Stimulated activated CD8-positive, alpha-beta memory T cell treated with anti-CD3 and anti-CD28 coated beads, Interleukin-4, amount 100 ng/mL, for 1 hour (primary cell): ENCODE measurements at places on chromosomes 2 and 18.
A peak's percentile ranks its signal among the peaks of the same experiment; 100 is the strongest.

DNA sequence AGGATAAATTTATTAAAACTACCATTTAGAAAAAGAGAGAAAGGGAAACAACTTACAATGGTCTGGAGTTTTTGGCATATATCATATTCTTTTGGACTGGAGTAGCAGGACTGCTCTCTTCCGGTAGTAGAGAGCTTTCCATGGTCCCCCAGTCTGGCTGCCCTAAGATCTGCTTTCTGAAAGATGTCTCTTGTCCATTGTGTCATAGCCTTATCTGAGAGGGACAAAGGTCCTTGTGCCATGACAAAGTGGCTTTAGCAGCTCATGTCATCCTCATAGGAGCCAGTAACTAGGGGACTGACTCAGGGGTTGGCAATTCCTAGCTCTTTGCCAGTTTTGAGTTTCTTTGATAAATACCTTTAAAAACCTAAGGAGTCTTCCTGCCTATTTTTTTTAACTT lies 505.5 kb upstream of the ZEB2 start:
- no peak for DNase-seq

GRCh38 chr18:53056064-53056463 lies 716.1 kb downstream of the DCC start:
- DNase-seq: no peak

DNA sequence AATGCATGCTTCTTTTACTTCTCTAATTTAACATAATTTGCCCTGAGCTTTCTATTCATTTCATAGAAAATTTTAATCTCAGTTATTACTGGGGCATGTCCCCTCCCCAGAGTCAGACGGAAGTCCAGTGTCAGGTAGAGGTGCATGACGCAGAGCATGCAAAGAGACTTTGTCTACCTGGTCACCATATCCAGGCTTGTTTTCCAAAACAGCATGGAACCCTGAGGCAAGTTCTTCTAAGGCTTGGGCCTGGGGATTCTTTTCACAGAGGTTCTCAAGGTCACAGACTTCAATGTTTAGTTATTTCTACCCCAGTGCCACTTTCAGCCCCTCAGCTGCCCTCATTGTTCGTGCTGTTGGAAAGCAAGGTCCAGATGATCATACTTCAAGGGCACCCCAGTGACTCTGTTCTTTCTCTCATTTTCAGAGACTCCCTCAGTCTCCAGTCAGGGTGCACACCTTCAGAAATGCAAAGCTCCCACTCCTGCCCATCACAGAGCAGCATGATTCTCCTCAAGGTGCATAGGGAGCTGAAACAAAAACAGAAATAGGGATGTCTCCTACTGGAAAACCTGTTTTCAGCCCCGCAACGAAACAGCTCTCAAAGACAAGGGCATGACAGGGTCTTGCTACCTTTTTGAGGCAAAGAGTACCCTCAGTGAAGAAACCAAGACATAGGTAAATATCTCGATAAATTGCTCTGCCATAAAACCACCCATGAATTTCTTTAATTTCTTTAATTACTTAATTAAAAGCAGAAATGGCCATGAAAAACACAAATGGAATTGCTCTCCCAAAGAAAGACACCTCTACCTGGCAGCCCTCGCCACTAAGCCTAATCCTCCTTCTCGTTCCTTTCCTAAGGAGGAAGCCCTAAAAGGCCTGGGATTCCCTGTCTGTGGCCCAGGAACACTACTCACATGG lies 9.5 kb upstream of the EVA1A start:
- no peak for DNase-seq

DNA sequence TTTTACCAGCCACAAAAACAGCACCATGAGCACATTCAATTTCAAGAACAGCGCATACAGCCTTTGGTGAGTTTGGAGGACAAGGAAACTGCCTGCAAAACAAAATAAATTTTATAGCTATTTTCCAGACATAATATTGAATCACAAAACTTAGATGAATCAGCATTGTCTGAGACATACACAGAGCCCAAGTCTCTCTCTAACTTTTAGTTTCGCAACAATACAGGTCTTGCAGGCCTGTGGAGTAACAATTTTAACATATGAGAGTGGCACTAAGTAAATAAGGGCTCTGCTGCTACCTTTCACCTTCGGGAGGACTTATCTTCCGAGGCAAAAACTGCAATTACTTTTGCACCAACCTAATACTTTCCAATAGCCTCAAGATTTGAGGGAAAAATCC lies 56.1 kb upstream of the PEX13 start:
- no peak for DNase-seq

DNA sequence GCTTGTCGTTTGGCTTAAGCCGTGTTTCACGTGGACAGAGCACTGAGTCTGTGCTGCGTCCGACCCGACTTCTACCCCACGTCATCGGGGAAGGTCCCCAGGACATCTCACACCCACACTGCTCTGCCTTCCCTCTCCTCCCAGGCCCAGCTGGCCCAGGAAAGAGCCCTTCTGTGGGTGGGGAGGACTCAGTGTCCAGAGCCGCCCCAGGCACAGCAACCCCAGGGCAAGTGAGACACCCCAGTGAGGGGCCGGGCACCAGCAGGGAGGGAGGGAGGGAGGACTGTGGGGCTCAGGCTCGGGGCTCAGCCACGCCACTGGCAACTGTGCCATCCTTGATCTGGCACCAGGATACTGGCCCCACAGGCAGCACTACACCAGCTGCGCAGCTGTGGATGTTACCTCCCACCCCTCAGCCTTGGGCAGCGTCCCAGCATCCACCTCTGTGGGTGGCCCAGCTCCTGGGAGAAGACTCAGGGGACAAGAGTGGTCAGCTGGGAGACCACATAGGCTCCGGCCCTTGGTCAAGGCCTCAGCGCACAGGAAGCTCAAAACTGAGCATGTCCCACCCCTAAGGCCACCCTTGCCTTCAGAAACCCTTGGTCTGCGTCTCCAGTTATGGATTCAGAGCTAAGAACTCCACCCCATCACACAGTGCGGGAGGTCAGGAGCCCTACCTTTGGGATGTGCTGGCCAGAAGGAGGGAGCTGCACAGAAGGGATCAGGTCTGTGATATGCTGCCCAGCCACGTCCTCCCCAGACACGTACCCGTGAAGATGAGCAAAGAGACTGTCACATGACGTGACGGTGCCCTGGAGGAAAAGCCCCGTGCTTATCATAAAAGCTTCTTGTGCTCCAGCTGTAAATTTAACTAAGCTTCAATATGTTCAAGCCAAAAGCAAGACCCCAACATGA lies 11.7 kb downstream of the PASK start:
- DNase-seq: no peak

DNA sequence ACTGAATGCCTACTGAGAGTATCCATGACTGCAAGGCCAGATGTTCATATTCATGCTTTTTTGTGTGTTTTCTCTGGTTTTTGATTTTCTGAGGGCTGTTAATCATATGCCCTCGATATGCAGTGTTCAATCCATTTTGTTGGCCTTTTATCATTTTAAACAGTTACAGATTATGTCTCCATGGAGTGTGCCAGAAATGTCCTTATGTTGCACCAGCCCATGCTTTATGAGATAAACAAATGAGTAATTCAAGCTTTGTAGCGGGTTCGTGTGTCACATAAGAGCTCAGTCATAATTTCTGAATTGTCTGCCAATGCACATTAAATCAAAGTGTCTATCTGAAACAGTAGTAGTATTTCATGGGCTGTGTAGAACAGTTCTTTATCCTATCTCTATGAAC lies 583.0 kb downstream of the THSD7B start:
- no peak for DNase-seq

- DNase-seq: no peak
Observed at GRCh38 chr2:134253117-134253704, 661 bp upstream of the MGAT5 start.

DNA sequence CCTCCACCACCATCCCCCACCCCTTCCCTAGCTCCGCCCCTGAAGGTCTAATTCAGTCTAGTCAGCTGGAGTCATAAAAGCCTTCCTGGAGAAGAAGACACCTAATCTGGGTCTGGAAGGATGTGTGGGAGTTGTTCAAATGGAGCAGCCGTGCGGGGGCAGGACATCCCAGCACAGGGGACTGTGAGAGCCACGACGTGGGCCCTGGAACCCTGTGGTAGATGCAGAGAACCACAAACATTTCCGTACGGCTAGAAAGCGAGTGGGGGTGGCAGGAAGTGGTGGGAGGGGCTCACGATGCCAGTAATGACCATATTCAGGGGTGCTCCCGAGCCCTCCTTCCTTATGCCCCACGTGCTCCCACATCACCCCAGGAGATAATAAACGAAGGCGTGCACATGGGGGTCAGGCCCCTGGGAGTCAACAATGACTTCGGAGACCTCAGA lies 20.9 kb upstream of the COL6A3 start:
- DNase-seq: peak; percentile 37

DNA sequence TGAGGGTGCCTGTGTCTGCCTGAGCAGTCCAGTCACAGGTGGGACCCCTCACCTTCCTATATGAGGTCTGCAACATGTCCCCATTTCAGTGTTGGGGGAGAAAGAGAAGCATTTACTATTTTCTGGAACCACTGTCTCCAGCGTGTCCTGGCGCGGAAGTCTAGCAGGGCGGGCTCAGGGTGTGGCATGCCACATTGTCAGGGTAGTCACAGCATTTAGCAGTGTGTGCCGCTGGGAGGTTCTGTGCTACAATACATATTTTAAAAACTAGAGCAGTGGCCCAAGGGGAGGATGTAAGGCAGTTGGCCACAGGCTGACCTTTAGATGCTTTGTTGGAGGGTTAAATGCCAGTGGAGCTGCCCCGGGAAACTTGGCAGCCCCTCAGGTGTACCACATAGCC lies 12.5 kb downstream of the UBE2F start:
- no peak for DNase-seq

DNA sequence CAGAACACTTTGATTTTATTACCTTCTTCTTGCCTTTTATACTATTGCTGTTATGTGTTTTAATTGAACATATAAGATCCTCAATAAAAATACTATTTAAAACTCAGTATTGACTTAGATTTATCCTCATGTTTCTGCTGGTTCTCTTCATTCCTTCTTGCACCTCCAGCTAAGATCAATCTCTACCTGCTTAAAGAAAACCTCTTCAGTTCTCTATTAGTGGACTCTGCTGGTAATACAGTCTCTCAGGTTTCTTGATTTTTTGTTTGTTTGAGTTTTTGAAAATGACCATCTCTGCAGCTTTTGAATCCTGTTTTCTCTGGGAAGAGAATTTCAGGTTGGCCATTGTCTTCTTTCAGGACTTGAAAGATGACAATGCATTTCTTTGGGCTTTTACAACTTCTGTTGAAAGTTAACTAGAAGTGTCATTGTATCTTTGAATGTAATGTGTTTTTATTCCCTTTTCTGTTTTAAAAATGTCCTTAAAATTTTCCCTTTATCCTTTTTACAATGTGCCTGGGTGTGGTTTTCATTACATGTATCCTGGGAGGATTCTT lies 29.8 kb upstream of the TMEM131 start:
- DNase-seq: no peak

DNA sequence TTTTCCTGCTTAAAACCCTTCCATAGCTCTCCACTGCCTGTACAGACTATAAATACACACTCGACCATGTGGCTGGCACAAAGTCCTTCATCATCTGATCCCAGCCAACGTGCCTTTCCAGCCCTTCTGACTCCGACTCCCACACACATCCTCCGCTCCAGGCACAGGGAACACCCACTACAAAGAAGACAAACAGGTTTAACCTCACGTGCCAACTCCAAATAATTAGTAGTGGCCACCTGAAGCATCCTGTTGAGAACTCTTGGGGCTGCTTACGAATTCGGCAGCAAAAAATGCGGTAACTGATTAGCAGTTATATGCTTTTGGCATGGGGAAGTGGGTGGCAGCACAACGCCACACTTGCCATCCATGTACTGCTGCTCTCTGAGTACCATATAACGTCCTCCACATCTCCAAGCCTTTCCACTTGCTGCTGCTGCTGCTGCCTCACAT lies 12.1 kb downstream of the SPIRE1 start:
- DNase-seq: no peak

DNA sequence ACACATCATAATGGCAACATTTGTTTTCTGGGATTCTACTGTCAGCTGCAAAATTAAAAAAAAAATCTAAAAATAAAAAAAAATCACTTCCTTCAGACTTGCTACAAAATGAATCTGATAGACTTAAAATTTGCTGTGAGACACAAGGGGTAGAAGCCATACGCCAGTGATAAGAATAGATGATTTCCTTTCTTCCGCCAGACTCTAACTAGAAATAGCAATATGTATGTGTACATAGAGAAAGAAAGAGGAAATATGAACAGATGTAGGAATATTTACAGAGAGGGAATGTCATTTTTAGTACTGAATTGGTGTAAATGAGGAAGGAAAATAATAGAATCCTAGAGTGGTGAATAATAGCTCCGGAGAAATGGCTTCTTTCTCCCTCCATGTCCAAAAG lies 574.2 kb downstream of the DCC start:
- DNase-seq: no peak

DNA sequence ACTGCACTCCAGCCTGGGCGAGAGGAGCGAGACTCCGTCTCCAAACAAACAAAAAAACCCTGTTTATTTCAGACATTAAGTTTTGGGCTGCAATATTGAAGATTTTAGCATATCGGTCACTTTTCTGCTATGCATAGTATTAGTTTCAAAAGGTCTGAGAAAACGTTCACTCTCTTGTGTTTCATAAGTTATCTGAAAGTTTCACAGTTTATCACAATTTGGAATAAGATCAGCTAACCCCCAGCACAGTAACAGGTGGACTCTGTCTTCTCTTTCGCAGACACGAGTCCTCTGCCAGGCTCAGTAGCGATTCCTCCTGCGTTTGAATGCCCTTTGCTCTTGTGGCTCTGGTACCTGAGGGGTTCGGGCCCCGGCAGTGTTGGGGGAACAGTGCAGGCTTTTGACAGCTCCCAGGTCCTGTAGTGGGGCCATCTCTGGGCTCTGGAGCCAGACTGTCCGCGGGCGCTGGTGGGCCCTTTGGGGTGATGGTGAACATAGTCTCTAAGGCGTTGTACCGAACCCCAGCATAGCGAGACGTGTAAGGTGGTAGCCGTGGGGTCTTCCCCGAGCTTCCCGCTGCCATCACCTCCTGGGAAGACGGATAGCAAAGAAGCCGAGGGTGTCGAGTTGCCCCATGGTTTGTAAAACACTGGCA lies 20.4 kb downstream of the NFATC1 start:
- no peak for DNase-seq

DNA sequence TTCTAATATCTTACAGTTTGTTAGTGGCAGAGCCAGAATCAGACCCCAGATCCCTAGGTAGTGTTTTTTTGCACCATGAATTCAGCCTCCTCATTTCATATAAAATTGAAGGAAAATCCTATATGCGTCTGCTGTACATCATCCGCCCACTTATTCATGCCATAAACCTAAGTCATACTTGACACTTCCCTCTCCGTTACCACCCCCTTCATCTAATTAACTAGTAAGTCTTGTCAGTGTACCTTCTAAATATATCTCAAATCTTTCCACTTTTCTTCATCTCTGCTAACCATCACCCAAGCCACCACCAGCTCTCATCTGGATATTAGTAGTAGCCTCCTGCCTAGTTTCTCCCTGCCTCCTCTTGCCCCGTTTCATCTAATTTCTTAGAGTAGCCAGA lies 248.7 kb upstream of the SIX3 start:
- DNase-seq: no peak

GRCh38 chr2:201275069-201275468 lies 14.7 kb downstream of the CASP8 start:
- DNase-seq: no peak
